Kidney epithelial cell (primary cell): ENCODE measurements at places on chromosomes 16 and 17. TPM values are rescaled to one million over a fixed set of nuclear protein-coding genes. Genes with fewer than 3 reads are reported as not detected.

The FBXL16 gene
- total RNA-seq = 0.17 and 0.82 TPM in 2 replicates

DNA sequence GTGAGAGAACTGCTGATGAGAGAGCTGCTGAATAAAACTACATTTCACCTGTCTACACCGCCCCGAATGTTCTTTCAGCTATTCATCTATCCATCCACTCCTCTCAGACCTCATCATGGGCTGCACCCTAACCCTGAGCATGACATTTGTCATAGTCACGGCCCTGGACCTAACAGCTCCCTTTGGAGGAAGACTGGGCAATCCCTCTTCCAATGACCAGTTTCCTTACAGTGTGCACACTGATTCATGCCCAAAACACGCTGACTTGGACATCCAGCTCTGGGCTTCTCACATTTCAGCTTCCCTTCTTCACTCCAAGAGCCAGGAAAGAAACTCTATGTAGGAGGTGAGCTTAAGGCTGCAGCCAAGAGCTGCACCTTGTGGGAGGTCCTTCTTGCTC lies 41.8 kb upstream of the ARL4D start:
- DNase-seq = peak; percentile 84

DNA sequence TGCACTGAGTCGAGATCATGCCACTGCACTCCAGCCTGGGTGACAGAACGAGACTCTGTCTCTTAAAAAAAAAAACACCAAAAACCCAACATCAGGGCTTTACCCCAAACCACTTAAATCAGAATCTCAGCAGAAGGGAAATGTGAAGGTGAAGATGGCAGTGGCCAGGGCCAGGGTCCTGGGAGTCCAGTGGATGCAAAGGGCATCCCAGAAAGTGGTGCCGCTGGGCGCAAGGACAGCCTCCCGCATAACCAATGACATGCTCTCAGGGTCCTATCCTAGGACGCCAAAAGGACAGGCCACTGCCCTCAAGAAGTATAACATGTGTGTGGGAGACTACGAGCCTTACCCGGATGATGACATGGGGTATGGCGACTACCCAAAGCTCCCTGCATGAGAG lies 7.9 kb downstream of the TUBD1 start:
- no peak for DNase-seq

DNA sequence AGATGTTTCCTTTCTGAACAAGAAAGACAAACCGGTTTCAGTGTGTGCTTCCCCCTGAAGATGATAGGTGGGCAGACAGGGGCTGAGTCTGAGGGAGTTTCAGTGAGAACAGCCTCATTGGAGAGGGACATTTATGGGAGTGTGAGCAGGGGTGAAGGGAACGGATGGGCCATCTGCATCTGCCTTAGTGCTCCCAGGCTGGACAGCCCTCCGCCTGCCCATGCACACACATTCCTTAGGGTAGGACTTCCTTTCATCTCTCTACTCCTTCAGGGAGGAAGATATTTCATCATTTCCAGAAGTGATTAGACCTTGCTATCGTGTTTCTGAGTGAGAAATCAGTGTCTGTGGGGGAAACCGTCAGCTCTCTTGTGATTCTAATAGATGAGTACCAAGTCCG lies 3.8 kb downstream of the SHISA6 start:
- DNase-seq = no peak

The ABCA5 gene
- total RNA-seq = 4.2 and 5.5 TPM in 2 replicates

GRCh38 chr16:67726106-67727034 lies 7.3 kb upstream of the GFOD2 start:
- no peak for DNase-seq

DNA sequence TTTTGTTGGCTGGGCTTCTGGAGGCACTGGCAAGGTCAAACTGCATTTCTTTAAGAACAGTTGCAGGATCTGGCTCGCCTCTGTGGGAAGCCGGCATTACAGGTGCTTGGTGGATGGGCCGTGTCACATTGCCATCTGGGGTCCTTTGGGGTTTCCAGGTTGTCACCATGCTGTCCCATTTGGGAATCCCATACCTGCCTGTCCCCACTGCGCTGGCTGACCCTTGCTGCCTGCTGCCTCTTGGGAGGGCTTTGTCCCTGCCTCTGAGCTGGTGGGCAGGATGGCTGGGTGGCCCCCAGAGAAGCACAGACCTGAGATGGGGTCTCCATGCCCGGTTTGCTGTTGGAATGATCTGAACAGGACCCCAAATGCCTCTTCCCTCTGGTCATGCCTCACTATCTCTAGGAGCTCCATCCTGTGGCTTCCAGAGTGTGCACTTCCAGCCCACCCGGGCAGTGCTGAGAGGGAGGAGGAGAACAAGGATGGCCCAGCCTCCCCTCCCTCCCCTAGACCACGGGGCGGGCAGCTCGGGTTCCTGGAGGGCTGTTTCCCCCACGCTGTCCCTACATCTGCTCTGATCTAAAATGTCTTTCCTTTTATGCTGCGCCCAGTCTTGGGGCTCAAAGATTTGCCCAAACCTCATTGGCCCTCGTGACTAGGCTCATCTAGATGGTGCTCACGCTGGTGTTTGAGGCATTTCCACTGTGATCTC lies 28.0 kb downstream of the OR1D5 start:
- no peak for DNase-seq

DNA sequence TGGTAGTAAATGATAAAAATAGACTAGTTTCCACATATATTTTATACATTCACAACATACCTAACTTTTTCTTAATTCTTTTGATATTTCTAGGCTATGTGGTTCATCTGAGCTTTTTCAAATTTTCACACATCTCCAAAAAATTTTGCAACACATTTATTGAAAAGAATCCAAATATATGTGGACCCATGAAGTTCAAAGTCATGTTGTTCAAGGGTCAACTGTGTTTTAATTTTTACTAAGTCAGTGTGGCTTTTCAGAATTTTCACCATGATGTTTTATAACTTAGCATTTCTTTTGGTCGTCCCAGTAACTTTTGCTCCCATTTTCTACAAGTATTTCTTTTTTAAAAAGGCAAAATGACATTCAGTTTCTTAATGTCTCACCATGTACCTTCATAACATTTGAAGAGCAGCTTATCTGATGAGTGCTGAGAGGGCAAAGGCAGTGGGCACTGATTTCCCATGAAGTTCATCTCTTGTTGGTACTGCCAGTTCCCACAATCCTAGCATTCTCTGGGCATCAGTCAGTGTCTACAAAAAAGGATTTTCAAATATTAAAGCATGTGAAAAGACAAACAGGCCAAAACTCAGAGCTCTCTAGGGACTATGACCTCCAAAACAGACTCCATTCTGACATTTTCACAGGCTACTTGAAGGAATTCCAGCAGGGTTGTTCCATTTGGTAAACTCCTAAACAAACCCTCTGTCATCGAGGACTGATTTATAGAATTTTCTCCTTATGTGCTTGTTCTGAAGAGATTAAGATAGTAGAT lies 80.3 kb downstream of the MRTFB start:
- no peak for DNase-seq

The KRT40 gene
- total RNA-seq = not detected in 2 replicates

DNA sequence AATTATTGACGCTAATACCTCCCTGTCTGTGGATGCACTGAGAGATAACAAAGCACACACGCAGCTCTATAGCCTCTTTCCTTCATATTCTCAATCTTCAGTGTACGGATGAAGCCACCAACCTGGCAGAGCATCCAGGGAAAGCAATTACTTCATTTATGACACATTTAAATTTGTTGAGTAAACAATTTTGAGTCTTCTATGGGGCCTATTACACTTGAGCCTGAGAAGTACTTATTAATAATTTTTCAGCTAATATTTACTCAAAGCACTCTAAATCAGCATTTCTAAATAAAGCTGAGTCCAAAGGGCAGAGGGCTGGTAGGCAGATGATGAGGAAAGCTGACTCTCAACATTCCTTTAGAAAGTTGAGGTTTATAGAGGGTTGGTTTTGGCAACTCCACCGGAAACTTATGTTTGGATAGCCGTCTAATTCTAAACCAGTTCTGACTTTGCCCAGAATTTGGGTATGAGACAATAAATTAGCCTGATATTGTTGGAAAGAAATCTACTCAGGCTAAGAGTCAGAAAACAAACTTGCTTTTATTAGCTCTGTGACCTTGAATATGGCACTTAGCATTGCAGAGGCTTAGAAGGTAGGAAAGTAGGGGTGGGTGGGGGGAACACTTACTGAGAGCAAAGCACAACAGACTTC lies 643.5 kb downstream of the CDH11 start:
- DNase-seq = no peak
